ENCODE measurements at places on chromosomes 3 and 15. TPM values are rescaled to one million over a fixed set of nuclear protein-coding genes. Genes with fewer than 3 reads are reported as not detected.

GTF2E1 gene
- total RNA-seq, result 15.4 TPM

ALPK3 gene
- 5.8 TPM for total RNA-seq

SELENOT gene
- 243 TPM for total RNA-seq

- DNase-seq, result no peak
These were observed 107.1 kb downstream of the TMCO5A start for GRCh38 chr15:38041576-38041975.

GRCh38 chr3:11718637-11719405 lies 75.1 kb upstream of the VGLL4 start:
- peak; percentile 64 for DNase-seq

GRCh38 chr3:25056803-25057351 lies 371.2 kb upstream of the RARB start:
- no peak for DNase-seq

DNA sequence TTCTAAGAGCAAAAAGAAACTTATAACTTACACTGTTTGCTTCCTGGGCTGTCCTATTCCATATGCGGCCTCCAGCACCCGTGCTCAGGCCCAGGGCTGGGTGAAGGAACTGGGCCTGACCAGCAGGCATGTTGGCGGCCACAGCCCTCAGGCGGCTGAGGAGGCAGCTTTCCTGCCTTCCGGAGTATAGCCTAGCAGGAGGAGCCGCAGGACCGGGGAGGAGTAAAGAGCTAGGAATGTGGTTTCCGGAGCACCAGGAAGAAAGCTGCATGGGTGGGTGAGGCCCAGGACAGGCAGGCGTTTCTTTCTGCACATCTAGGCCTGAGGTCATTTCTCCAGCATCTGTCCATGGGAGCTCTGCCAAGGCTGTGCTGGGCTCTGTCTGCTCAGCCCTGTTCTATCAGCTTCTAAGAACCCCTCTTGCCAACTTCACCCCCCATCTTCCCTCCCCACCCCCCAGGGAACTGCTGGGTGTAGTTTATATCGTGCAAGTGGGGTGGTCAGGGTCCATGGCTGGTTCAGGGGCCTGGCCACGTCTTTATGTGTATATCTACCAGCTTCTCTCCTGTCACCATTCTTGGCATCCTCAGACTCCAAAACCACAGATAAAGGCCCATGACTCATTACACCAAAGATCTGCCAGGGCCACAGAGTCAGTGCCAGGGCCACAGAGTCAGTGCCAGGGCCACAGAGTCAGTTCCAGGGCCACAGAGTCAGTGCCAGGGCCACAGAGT lies 7.8 kb upstream of the KIF7 start:
- DNase-seq, result no peak

GRCh38 chr15:90008607-90009006 lies 7.5 kb downstream of the ZNF710 start:
- DNase-seq, result no peak

GRCh38 chr15:32656091-32656490 lies 14.6 kb downstream of the SCG5 start:
- no peak for DNase-seq

DNA sequence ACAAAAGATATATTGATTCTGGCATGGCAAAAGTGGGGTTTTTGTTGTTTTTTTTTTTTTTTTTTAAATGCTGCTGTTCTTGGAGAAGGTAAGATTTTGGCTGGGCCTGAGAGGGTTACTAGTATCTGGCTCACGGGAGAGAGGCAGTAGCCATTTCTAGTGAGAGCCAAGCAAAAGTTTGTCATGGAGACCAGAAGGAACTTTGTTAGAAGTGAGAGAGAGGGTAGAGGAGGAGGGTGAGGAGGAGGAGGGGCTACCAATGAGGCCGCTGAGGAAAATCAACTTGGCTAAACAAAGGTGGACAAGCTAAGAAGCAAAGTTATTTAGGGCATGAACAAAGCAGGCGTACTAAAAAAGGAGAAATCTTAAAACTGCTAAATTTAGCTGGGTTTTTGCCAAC lies 48.9 kb upstream of the STRIT1 start:
- DNase-seq, result peak; percentile 48

- no peak for DNase-seq
These were observed 223.4 kb downstream of the ATP8B4 start for GRCh38 chr15:49895347-49896223.

DNA sequence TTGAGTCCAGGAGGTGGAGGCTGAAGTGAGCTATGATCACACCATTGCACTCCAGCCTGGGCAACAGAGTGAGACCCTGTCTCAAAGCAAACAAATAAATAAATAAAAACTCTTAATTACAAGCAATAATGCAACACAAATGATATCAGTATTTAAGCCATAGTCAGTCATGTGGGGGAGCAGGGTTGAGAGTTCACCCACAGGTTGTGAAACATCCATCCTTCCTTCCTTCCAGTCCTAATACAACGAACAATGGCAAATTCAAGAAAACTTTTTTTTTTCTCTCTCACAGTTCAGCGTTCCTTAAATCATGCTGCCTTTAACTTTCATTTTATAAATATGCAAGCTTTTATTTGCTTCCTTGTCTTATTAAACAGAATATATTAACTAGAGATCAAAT lies 24.1 kb downstream of the ZNF592 start:
- DNase-seq, result no peak

DNA sequence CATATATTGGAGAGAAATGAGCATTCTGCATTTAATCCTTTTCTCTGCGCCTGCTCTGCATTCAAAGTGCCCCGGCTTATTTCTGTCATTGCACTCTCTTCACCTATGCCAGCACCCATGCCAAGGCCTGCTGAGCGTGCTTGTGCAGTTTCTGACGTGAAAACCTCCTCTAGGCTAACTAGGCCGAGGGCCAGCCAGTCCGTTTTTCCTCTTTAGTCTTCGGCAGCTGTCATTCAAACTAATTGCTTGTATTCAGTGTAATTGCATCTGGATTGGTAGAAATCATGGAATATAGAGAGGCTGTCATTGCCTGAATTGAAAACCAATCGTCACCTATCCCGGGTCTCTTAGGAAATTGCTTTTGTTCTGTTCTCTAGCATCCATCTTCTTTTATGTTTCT lies 94.0 kb downstream of the ARPP21 start:
- no peak for DNase-seq

DNA sequence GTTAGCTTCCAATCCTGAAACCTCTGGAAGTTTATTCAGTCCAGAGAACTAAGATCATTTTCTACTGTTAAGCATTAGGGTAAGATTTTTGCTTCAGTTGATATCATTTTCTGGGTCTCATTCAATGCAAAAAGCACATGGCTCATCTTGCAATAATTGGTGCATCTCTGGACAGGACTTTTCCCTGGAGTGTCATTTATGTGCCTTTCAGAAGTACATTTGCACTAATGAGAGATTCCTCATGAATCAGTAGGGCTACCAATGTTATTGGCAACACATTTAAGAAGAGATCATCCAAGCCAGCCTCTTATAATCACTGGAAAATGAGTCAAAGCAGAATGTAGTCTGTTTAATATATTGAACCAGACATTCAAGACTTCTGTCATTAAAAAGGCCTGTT lies 224.2 kb upstream of the CHRNA7 start:
- DNase-seq, result no peak

GRCh38 chr3:131739211-131739610 lies 236.4 kb upstream of the MRPL3 start:
- no peak for DNase-seq

DNA sequence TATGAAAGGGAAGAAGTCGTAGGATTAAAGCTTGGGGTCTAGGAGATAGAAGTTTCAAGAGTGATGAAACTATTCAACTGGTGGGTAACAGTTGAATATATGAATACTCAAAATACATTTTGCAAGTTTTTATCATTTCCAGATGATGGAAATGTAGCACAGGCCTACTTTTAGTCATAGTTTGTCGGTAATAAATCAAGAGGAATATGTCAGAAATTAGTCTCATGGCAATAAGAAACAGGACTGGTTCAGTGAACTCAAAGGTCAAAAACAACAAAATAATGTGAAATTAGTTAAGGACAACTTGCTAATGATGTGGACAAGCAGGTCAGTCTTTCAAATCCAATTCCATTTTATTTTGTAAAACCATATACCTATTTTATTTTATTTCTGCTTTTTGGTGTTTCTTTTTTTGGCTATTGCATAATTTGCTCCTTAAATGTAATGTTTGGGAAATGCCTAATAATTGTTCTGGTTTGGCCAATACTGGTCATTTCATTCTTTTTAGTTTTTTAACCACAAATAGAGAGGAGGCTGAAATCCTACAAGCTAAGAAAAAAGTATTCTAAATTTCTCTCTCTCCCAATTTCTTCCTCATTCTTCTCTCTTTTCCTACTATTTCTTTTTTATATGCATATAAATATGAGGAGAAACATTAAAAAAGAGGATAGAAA lies 195.2 kb upstream of the ARHGEF26 start:
- no peak for DNase-seq

- DNase-seq, result no peak
These were observed 7.0 kb downstream of the SCAMP5 start for GRCh38 chr15:75002398-75002797.

- DNase-seq, result no peak
These were observed 539.5 kb downstream of the ZPLD1 start for GRCh38 chr3:102974333-102974732.

DNA sequence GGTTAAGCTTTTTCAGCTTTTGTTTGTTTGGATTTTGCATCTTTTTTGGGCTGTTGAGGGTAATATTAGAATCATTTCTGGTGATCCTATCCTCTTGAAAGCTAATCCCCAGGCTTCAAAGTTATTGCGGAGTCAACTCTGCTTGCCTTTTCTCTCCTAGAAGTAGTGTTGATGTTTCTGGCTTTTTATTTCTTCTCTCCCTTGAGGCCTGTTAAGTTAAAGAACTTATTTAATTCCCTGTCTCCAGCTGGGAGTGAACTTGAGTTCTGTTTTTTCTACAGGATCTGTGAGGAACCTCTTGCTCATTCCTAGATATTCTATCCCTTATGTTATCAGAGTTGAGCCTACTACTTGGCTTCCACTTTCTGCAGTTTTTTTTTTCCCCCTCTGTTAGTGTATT lies 34.1 kb upstream of the CACNA1D start:
- DNase-seq, result no peak

DNA sequence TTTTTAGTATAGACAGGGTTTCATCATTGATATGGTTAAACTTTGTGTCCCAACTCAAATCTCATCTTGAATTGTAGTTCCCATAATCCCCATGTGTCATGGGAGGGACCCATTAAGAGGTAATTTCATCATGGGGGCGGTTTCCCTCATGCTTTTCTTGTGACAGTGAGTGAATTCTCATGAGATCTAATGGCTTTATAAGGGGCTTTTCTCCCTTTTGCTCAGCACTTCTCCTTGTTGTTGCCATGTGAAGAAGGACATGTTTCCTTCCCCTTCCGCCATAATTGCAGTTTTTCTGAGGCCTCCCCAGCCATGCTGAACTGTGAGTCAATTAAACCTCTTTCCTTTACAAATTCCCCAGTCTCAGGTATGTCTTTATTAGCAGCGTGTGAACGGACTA lies 20.2 kb upstream of the ZNF710 start:
- DNase-seq, result no peak

Data from spinal cord (tissue), 10 donors.